ENCODE measurements at places on chromosomes 4 and X.

DNA sequence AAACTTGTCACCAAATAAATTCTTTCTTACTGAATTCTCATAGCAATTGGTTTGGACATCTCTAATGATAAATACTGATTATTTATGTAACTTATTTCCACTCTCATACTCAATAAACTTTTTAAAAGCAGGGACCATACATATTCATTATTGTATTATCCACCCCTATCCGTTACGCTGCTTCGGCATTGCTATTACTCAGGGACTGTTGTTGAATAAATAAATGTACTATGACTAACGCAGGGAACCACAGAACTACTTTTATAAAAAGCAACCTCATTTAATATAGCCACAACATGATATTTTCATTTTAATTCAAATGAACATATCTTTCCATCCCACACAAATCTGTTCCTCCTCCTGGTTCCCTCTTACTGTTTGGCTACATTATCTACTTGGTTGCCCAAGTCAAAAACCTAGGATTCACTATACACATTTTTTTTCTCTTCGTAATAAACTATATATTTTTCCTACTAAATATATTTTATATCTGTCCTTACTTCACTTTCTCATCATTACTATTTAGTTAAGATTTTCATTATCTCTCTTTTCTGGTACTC lies 14.9 kb upstream of the ANKRD50 start:
- no peak for DNase-seq

GRCh38 chr4:145494666-145495270 lies 13.1 kb downstream of the SMAD1 start:
- no peak for DNase-seq

GRCh38 chr4:71389149-71389827 lies 50.5 kb downstream of the SLC4A4 start:
- no peak for DNase-seq

DNA sequence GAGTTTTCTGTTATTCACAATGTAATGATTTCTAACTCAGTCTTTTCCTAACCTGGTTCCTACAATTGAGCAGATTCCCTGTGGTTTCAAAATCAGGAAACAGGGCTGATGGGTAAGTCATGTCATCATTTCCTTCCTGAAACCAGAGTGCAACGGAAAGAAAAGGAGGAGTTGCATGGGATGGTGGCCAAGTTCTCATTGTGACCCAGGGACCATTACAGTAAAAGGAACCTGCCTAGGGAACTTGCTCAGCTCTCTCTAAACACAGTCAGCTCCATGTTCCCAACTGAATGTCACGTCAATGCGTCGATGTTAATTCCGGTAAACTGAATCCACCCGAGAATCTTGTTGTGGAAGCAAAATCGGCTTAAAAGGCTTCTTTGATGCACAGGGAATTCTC lies 51.2 kb downstream of the LGI2 start:
- DNase-seq = no peak

DNA sequence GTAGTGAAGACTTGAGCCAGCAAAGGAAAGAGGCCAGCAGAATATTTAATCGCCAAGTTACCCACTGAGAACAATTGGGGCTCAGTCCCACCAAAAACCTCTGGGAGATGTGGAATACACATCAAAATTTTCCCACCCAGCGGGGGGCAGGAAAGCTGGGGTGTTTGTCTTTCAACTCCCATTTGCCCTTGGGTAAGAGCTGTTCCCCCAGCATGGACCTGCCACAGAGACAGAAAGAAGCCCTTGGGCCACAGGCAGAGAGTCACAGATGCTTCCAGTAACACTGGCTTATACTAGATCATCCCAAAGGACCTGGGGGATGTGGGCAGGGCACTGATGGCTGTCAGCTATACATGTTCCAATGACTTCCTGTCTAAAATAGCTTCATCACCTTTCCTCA lies 18.9 kb upstream of the FBXW7 start:
- no peak for DNase-seq

DNA sequence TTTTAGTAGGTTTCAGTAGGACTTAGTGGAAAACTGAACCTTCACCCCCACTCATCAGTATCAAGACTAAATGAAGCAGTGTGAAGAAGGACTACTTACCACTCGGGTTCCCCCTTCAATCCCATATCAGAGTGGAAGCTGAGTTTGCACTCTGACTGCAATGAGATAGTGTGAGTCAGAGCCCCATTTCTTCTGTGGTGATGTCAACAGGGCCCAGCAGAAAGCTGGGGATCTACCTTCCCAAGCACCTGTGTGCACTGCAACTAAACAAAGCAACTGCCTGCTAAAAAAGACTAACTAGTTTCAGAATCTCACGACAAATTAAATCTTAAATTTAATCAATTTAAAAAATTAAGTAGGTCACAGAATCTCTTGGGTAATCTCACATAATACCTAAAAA lies 1837.0 kb upstream of the PCDH7 start:
- DNase-seq = no peak

DNA sequence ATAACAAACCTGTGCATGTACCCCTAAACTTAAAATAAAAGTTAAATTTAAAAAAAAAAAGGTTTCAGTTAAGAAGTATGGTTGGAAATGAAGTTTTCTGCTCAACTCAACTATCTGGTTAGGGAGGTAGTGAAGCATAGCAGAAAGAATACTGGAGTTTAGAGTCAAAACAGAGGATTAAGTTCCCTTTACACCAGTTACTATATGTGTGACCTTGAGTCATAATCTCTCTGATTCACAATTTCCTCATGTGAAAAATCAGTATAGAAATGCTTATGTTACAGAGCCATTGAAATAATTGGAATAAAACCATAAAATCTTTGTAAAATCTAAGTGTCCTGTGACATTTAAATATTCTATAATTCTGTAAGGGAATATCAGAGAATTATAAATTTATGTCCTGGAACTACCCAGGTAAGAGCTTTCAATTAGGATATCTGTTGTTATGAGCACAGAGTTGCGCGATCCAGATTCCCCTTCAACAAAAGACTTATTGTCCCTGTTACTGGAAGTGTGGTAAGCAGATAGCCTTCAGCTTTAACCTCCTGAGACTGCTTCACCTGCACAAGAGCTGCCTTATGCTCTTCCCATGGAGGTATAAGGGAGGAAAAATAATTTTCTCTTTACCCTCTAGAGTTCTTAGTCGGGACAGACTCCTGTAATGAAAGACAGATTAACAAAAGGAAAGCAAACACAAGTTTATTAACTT lies 203.8 kb upstream of the NRK start:
- DNase-seq = no peak

DNA sequence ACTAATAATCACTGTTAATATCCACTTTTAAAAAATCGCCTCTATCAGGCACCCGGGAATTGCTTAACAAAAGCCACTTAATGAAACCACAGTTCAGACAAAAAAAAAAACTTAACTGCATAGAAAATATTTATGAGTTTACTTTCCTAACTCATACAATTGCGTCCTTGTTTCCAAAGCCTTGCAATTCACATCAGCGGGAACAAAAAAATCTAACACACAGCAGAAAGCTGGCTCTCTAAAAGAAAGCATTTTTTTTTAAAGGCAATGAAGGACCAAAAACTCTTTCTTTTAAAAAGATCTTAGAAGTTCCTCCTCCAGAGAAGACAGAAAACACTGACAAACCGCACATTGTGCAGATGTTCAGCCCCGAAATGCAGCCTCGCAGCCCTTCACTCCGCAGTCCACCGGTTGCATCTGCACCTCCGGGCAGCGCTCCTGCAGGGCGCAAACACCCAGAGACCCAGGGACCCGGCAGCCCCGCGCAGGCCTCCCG lies 812 bp downstream of the FAT1 start:
- no peak for DNase-seq

Measured in T follicular helper cell (primary cell).